ENCODE measurements at places on chromosomes 6 and 20.

DNA sequence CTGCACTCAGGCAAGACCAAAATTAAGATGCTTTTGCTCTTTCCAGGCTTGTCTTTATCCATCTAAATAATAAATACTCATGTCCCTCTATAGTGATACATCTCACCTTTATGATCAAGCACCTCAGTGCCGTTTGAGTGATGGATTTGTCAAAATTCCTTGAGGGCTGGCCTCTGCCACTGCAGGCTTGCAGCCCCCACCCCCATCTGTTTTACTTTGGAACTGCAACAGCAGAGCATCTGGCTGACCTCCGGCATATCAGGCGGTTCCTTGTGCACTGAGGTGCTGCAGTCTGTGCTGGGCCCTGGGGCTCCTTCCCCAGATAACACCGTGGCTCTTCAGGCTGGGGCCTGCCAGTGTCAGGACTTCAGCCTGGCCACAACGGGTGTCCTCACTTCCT, 386.9 kb downstream of the CDH26 start:
- DNase-seq = no peak

DNA sequence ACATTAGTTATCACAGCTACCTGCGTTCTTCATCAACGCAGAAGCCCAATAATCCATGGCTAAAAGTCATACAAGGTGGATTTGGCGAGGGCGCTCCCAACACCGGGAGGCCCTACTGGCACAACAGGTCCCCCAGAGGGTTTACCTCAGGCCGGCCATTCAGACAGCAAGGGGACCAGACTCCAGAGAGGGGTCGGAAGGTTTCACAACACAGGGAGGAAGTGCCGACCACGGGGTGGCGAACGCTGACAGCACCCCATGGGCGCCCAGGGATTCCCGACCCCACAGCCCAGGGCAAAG, 1515.9 kb upstream of the DEFB115 start:
- no peak for DNase-seq

GRCh38 chr6:130547723-130548122, 181.9 kb downstream of the TMEM200A start:
- no peak for DNase-seq

DNA sequence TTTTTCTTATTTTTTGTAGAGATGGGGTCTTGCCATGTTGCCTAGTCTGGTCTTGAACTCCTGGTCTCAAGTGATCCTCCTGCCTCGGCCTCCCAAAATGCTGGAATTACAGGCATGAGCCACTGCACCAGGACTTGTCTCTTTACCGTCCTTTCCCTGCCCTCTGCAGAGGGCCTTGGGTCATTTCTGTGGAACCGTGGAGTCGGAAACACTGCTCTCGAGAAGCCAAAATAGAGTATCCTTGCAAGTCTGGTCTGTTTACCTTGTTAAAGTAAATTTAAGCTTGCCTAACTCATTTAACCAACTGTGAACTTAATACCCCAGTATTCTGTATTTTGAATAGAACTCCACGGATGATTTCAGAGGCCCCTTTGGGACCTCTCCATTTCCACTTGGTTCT, 51.4 kb downstream of the KDM1B start:
- DNase-seq = peak; percentile 70

DNA sequence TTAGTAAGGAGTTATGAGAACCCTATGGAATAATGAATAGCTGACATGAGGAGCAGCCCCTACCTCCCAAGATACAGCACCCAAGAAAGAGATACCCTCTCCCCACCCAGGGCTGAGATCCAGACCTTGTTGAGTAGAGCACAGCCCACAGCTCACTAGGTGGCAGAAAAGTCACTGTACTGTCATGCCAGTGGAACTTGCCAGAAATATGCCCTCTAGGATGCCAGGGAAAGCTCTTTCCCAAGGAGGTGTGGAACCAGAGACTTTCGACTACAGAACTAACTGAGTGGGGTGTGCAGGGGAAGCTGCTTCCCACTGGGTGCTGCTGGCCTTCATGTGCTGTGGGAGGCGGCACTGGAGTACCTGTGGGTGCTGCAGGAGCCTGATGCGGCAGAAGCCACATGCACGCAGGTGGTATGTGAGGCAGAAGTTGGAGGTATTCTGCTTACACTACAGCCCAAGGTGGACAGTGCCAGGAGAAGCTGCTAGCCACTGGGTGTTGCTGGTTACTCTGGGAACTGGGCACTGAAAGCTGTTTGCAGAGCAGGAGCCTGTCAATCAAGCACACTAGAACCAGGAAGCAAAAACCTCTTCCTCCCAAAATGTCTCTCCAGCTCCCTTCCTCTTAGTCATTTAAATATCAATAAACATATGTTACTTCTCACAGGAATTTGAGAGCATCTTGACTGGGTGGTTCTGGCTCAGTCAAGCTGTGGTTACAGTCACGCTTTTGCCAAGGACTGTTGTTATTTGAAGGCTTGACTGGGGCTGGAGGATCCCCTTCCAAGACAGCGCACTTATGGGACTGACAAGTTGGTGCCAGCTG, 17.8 kb downstream of the ARMC12 start:
- peak; percentile 56 for DNase-seq

GRCh38 chr20:61588411-61589385, 336.6 kb downstream of the CDH4 start:
- no peak for DNase-seq

DNA sequence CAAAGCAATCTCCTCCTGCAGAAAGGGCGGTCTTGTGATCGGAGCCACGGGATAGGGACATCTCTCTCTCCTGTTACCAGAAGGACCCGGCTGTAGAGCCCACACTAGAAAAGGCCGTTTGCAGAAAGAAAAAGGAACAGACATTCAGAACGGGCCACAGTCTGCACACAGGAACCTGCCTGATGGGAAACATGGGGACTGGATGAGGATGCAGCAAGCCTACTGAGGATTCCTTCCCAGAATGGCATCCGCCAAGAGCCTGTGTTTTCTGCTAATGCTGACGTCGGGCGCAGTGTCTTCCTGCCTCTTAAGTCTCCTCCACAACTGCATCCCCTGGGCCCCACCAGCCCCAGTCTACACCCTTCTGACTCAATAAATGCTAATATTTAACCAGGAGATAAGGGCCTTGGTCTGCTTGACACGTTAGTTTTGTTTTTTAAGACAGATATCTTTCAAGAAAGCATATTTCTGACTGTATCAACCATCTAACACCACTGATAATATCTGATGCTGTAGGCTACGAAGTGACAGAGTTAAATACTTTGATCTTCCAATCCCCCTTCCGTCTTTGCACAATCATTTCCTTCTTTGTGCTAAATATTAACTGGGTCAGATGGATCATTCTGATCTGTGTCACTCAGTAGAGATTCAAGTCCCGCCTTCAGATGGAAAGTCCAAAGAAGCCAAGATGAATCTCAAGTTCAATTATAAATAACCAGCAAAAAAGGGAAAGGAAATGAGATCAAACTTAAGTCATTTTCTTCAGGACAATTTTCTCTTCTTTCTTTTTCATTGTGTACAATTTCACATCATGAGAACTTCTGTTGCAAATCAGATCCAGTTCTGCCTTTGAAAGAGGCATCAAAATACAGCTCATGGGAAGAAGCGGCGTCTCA, 20.7 kb downstream of the FAM50B start:
- no peak for DNase-seq

- DNase-seq = no peak
Measured at GRCh38 chr6:104995989-104996617, 39.2 kb downstream of the LIN28B start.

DNA sequence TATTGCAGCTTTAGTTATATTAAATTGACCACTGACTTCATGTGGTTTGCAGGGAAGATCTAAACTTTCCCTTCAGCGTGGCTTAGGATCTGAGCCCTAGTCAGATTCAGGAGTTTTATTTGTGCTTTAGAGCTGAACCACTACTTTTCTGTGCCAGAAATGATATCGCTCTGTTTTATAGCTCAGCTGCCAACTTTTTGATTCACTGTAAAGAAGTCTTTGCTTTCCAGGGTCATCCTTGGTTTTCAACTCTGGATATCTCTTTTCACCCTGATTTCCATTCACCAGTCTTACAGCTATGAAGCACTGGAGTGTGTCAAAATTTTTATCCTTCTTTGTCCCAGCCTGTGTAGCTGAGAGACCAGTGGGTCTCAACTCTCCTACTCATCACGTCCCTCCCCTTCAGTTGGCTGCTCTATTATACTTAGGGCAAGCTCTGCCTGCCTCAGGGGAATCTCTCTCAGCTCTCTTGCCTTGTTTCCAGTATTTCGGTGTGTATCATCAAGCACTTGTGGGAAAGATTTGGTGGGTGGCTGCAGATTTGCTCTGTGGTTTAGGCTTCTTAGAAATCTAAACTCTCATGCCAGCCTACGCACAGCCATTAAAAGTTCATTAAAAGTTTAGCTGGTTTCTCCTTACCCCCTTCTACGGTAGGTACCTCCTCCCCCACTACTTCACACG, 425.5 kb downstream of the TENT5A start:
- DNase-seq = no peak

DNA sequence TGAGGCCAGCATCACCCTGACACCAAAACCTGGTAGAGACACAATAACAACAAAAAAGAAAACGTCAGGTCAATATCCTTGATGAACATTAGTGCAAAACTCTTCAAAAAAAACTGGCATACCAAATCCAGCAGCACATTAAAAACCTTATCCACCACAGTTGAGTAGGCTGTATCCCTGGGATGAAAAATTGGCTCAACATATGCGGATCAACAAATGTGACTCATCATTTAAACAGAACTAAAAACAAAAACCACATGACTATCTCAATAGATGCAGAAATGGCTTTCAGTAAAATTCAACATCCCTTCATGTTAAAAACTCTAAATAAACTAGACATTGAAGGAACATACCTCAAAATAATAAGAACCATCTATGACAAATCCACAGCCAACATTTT, 59.6 kb upstream of the PHIP start:
- no peak for DNase-seq

- DNase-seq = no peak
Measured at GRCh38 chr20:57762531-57763234, 52.9 kb upstream of the PMEPA1 start.

DNA sequence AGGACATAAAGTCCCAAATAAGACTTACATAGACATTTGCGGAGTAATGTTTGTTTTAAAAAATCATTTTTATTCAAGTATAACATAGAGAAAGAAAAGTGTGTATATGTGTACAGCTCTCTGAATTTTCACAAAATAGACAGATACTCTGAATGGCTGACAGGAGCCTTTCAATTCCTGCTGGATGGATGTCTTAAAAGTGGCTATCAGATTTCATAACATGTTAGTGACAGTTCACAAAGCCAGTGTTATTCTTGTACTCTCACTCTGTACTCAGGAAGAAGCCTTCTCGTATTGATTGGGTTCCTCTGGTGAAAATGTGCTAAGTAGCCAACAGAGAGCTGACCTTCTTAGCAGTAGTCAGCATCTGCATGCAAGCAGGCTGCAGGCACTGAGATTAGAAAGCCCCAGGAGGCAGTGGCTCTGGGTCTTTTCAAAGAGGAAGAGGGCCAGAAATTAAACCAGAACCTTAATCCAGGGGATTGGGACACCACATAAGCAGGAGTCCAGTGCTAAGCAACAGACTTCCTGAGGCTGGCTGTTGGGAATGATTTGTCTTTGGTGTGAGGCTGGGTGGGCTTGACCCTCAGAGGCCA, 19.7 kb downstream of the SLC17A4 start:
- no peak for DNase-seq

DNA sequence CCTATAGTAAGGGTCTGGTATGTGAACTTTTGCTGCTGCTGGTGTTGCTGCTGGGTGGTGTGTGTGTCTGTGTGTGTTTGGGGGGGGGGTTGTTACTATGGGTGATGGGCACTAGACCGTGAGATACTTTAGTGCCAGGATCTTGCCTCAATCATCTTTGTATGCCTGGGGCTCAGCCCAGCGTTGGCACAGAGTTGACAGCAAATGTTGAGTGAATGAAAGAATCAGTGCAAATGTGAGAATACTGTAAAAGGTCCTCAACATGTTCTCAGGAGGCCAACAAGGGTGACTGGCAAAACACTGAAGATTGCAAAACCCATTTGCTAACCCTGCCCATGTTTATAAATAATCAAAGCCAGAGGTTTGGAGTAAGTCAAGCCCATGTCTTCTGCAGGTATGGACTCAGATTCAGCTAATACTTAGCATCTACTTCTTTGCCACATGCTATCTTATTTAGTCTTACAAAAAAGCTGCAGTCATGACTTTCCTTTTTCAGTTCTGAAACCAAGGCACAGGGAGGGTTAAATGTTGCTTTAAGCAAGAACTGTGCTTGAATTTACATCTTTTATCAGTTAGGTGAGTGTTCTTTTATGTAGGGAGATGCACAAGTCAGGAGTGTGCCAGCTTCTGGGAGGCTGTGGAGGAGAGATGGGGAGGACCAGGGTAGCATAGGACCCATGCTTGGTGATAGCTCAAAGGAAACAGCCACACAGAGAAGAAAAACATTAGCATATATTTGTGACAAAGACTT, 125.3 kb upstream of the SPACA1 start:
- DNase-seq = peak; percentile 11

DNA sequence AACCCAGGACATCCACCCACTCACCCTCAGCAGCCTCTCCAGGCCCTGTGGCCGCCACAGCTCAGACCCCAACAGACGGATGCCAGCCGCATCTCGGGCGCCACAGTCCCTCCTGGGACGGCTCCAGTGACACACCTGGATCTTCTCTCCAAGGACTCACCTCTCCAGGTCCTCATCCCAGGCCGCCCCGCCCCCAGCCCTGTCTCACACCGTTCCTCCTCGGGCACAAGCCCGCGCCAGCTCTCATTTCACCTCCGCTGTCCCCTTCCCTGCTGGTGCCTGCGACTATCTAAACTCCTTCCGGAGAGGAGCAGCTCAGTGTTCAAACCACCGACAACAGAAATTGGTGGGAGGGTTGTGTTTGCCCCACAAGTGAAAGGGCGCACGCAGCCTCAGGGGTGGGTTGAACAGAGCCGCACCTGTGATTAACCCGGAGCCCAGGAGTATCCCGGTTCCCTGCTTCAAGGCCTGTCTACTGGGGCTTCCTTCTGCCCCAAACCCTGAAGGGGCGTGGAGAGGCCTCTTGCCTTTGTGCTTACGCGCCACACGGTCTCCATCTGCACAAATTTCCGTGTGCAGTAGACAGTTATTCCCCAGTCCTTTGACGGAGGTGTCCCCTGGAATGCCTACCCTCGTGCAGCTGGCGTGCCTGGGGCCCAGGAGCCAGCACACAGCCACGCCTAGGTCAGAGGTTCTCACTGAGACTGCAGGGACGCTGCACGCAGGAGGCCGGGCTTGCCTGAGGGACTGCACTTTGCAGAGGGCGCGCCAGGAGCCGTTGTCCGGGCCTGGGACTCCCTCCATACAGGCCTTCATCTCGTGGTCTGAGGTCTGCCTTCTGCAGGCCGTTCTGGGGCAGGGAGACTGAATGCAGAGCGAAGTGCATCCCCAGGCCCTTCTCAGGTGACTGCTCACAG, 232.7 kb downstream of the DLL1 start:
- no peak for DNase-seq

DNA sequence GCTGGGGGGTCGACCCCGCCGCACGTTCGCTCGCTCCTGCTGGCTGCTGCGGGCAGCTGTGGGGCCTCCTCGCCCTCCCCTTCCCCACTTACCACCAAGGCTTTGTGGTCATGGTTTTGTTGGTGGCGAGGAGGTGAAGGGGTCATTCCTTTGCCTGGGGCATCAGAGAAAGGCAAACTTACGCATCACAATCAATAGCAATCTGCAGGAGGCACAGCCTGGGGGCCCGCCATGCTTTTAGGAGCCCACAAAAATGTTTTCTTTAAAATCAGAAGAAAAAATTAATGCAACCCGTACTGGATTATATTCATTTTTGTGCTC, 137.0 kb downstream of the IMPG1 start:
- no peak for DNase-seq

Measured in NCI-H345 (cell line).